ENCODE measurements at places on chromosomes 6 and 20.

DNA sequence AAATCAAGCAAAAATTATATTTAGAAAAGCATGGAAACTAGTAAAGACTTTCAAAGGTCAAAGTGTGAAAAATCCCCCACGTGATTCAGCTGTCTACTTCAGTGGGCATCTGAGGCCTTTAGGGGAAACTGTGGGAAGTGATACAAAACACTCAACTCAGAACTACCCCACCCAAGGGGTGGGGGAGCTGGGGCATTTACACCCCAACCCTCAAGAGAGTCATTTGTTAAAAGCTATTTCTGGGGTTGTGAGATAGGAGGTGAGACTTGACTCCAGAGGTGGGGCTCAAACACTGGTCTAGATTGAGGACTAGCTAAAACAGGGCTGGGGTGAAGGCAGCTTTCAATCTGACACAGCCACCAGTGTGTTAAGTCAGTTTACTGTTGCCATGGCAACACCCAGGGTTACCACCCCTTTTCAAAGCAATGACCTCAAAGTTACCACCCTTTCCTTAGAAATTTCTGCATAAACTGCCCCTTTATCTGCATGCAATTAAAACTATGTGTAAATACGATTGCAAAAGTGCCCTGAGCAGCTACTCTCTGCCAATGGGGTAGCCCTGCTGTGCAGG lies 9.9 kb upstream of the GTSF1L start:
- DNase-seq = no peak

GRCh38 chr20:32971703-32972161 lies 32.5 kb downstream of the SUN5 start:
- DNase-seq = no peak

- DNase-seq = no peak
Measured at GRCh38 chr20:61742097-61742825, 323.4 kb downstream of the TAF4 start.

DNA sequence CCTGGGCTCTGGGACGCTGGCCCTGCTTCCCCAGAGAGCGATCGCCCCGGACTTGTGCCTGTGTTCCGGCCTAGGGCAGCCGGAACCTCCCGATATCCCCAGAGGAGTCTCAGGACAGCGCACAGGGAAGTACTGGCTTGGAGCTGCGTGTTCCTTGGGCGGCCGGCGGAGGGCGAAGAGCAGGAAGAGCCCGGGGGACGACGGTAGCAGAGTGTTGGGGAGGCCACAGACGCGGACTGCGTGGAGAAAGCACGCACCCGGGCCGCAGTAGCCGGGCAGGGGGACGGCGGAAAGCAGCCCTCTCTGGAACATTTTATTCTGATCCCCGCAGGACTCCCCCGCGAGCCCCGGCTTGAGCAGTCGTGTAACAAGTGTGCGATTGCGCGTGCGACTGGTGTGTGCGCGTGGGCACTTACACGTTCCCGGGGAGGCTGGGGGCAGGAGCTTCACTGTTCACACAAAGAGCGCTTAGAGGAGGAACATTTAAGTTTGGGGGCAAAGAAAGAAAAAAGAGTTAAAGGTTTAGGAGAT lies 36.1 kb downstream of the NCR2 start:
- no peak for DNase-seq

DNA sequence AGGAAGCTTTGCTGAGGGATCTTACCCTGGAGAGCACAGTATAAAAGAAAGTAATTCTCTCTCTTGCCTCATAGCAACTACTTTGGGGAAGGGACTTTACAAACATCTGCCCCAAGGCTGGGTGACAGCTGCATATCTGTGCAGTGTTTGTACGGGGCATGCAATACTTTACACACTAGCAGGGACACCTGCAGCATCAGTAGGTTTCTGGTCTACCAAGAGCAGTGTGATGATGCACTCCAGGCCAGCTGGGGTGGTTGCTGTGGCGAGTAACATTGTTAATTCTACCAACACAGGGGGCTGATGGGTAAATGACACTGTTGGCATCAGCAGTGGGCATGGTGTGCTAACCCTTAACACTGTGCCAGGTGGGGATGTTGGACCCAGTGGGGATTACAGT lies 48.0 kb downstream of the ADTRP start:
- DNase-seq = no peak

DNA sequence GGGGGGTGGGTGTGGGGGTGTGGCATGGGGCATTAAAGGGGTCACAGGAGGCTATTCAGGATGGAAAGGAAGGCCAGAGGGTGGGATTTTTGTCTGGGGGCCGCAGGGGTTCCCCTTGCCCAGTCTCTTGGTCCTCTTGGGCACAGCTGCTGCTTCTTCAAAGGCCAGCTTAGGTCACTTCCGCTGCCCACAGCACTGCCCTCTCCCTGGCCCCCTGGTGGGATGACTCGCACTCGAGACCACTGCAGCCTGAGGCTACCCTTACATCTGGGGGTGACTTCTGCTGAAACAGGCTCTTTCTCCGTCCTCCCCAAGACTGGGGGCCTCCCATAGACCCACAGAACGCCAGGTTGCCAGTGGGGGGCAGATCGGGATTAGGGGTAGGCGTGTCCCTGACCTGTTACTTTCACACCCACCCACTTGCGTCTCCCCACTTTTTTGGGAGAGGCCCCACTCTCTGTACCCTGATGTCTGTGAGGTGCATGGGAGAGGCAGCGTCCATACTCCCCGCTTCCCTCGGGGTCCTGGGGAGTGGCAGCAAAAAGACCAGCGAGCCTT lies 1.3 kb downstream of the LKAAEAR1 start:
- DNase-seq = no peak

DNA sequence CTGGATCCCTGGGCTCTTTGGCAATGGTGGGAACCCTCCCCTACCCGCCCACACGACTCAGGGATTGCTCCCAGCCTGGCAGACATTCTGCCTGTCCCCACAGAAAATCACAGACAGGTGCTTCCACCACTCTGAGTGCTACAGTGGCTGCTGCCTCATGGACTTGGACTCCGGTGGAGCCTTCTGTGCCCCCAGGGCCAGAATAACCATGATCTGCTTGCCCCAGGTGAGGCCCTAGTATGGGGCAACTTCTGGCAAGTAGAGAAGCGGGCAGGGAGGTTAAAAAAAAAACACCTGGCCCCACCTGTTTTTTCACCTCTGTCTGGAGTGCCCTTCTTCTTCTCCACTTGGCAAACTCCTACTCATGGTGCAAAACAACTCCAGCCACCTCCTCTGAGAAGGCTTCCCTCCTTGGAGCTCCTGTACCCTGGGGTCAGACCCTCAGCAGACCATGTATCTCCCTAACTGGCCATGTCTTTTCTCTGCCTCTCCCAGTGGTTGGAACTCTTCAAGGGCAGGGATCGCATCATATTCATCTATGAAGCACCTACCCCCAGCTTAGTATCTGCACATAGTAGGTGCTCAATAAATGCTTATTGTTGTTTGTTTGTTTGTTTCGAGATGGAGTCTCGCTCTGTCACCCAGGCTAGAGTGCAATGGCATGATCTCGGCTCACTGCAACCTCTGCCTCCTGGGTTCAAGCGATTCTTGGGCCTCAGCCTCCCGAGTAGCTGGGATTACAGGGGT lies 1.1 kb downstream of the CLPSL2 start:
- no peak for DNase-seq

- DNase-seq = no peak
Measured at GRCh38 chr20:20012541-20012940, 4.6 kb upstream of the NAA20 start.

DNA sequence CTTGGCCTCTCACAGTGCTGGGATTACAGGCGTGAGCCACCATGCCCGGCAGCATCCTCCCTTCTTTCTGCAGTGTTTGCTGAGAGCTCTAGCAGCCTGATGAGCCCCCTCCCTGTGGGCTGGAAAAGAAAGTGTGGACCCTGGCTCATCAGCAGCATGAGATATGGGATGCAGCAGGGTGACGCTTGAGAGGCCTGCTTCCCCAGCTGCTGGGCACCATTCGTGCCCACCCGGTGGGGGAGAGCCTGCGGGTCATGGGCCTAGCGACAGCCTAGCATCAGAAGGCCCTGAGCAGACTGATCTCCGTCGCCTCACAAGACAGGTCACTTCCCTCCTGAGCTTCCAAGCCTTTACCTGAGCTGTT lies 16.0 kb upstream of the CCDC167 start:
- no peak for DNase-seq

DNA sequence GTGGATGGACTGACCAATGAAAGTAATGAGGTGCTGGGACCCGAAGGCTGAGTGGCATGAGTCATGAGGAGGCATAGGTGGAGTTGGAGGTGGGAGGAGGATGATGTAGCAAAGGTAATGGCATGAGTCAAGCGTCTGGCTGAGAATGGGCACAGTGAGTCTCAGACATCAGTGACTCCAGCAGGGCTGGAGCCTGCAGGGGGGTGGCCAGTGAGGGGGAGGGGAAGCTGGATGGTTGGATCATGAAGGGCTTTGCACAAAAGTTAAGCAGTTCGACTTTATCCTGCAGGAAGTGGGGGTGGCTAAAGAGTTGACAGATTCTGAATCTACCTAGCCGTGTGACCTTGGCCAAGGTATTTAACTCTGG lies 99.0 kb upstream of the IYD start:
- no peak for DNase-seq

- no peak for DNase-seq
Measured at GRCh38 chr6:147238164-147238563, 33.9 kb downstream of the STXBP5 start.

DNA sequence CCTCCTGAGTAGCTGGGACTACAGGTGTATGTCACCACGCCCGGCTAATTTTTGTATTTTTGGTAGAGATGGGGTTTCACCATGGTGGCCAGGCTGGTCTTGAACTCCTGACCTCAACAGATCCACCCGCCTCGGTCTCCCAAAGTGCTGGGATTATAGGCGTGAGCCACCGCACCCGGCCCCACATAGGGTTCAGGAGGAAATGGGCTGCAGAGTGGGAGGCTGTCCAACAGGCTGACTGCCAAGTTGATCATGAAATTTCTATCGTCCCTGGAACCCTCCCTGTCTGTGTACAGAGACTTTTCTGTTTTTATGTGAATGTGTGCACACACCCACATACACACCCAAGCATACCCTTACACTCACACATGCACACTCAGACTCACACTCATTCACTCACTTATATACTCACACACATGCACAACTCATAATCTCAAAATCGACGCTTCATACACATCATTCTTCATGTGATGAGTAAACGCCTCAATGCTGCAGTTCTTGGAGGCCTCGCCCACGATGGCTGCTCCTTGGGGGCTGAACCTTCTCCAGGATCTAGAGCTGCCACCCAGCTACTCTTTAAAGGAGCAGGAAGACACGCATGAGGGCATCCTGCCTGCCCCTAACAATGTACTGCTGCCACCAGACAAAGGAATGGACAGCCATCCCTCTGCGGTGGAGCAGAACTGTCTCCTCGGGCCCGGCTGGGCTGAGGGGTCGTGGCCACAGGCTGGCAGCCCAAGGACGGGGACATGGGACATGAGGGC lies 35.6 kb downstream of the SUN5 start:
- DNase-seq = no peak

- DNase-seq = no peak
Measured at GRCh38 chr6:152310371-152310954, 326.7 kb downstream of the SYNE1 start.

GRCh38 chr20:42267793-42268384 lies 649.7 kb upstream of the CHD6 start:
- DNase-seq = no peak

DNA sequence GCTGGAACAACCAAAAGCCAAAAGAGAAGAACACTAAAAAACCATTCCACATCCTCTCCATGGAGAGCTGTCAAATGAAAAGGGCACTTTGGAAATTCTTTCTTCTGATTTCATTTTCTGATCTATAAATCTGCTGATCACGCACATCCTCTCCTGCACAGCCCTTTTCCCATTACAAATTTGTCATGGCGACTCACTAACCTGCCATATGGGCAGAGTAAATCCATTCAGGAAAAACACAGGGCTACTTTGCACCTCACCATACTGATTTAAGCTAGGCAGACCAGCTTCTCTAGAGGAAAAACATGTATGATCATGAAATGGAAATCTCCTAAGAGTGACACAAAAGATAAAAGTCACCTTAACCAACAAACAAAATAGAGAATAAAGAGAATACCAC lies 26.0 kb downstream of the TOMM6 start:
- DNase-seq = no peak

GRCh38 chr20:12072954-12073264 lies 155.2 kb downstream of the BTBD3 start:
- DNase-seq = no peak

DNA sequence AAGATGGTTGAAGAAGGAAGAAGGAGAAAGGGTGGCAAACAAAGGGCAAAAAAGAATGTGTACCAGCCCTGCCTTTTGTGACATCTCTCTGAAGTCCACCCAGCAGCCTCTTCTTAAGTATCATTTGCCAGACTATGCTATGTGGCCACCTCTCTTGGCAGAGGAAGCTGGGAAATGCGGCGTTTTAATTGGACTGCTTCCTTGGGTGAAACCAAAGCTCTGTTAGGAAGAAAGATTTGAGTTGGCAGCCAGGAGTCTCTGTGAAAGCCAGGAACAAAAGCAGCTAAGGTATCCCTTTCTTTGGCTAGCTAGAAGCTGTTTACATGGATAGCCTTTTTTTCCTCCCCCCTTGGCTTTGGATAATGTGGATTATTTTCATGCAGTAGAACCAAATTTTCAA lies 67.5 kb upstream of the GTSF1L start:
- DNase-seq = no peak

DNA sequence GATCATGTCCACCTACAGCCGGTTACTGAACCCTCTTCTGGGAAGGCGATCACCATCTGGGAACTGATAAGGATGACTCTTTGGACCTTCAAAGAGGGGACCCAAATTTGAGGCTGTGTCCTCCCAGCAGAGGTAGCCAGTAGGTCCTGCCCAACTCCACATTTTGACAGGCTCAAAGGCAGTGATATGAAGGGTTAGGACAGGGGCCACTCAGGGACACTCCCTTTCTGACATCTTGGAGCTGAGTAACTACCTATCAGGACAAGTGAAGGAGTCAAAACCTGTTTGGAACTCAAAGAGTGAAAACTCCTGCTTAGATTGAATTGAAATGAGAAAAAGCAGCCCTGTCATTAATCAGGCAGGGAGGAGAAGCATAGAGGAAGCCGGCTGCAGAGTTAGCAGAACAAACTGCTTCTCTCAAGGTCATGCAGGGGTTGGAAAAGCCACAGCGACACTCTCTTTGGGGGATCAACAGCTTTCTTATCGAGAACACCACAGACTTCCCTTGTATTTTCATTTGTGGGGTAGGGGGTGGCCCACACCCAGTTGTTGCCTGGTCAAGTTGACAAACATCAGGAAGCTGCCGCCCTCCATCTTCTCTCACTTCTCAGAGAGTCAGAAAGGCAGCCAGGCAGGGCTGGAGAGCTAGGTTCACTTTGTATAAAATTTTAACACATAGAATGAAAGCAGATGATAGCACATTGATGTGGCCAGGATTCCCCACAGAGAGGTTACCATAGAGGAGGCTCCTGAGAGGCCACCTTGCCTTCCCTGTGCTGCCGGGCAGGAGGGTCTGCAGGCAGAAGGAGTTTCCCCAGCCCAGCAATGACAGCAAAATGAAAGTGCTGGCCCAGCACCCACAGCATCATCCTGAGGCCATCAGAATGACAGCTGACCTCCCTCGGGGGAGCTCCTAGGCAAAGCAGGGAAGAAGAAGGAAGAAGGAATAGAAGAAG lies 47.6 kb downstream of the AGPAT4 start:
- no peak for DNase-seq

Measured in NCI-H1417 treated with DMSO at 0.1 percent for 48 hours (cell line).